ENCODE measurements at places on chromosomes 2 and 18.

GRCh38 chr18:62737241-62737873 is 22.0 kb downstream of the PHLPP1 start:
- no peak for DNase-seq

- no peak for DNase-seq
These were observed 72.8 kb downstream of the MEIS1 start for GRCh38 chr2:66507673-66508201.

DNA sequence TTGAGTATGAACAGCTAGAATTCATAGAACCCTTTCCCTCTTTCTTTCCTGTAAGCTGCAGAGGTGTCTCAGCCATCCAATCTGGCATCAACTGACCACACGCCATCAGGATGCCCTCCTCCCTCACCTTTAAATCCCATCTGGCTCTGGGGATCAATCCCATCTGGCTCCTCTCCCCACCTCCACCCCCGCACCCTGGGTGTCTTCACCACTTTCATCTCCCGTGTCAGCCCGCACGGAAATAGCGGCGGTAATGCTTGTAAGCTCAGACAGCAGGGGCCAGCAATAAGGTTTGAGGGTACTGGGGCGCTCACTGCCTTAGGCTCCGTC is 508 bp upstream of the TUBA4B start:
- no peak for DNase-seq

GRCh38 chr2:241849616-241850543 is 8.8 kb downstream of the PDCD1 start:
- DNase-seq = no peak

GRCh38 chr2:233766416-233766815 is 6.3 kb downstream of the UGT1A1 start:
- no peak for DNase-seq

- no peak for DNase-seq
These were observed 135.8 kb downstream of the TCF4 start for GRCh38 chr18:55452123-55452611.

- DNase-seq = no peak
These were observed 45.5 kb upstream of the FRZB start for GRCh38 chr2:182911813-182912517.

GRCh38 chr2:219169930-219170654 is at the start of gene SLC23A3:
Gene SLC23A3 (minus strand): TSS chr2:219170029. CDS start chr2:219169984, 45 bp downstream.
- DNase-seq = no peak

DNA sequence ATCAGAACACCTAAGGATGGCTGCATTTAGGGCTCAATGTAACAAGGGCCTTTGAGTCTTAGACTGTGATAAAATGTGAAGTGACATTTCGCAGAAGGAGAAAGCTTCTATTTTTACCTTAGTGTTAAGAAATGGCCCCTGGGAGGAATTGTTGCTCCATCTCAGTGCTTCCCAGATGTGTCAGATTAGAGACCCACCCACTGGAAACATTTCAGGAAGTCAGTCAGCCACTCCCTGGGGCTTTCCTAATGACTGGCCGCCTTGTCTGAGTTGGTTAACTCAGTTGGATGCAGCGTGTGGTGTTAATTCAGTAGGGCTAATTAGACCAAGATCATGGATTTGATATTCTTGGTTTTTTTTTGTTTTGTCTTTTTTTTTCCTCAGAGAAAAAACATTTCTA is 355.9 kb downstream of the PIK3C3 start:
- DNase-seq = no peak

DNA sequence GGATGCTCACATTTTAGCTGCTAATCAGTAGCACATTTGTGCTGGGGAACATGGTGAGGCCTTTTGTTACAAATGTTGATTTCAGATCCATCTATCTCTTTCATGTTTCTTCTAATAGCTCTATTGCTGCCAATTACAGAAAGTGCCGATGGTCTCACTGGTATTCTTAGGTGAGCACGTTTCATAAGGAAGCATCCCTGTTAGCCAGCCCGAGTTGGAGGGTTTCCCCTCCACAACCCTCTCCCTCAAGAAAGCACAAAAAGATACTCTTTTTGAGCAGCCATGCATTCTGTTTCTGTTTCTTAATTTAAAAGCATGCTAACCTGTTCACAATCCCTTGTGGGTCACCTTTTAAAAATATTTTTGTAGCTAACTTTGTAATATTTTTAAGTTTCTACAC is 30.8 kb upstream of the ST8SIA5 start:
- DNase-seq = no peak

- no peak for DNase-seq
These were observed 75.6 kb downstream of the MBP start for GRCh38 chr18:77057006-77057395.

DNA sequence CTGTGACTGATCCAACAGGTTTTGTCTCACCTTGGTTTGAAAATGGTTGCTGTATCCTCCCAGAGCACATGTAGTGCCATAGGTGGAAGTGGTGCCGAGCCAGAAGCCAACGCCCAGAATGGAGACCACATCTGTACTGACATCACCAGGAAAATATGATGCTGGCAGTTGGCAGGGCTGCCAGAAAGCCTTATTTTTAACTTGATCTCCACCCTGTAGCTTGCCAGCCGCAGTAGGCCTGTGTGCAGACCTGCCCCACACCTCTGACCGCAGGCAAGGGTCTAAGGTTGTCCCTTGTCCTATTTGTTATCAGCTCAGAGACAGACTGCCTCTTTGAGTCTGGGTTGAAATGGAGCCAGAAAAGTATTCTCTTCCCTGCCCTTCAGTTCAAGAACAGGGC is 123.5 kb upstream of the EML6 start:
- no peak for DNase-seq

GRCh38 chr2:80058562-80058961 is 246.0 kb downstream of the LRRTM1 start:
- no peak for DNase-seq

- DNase-seq = no peak
These were observed 67.5 kb downstream of the GALNT13 start for GRCh38 chr2:153939124-153939796.

- no peak for DNase-seq
These were observed 10.6 kb upstream of the NMI start for GRCh38 chr2:151299920-151300539.

- no peak for DNase-seq
These were observed 48.3 kb upstream of the ACAA2 start for GRCh38 chr18:49861659-49862058.

GRCh38 chr2:117481608-117482007 is 332.9 kb upstream of the DDX18 start:
- DNase-seq = no peak

- no peak for DNase-seq
These were observed 1.9 kb downstream of the GPR55 start for GRCh38 chr2:230922951-230923717.

- DNase-seq = no peak
These were observed 88.1 kb upstream of the KLF7 start for GRCh38 chr2:207253666-207254345.

GRCh38 chr2:48309900-48310299 is 220.1 kb upstream of the STON1 start:
- DNase-seq = no peak

GRCh38 chr2:236637686-236638569 is 68.3 kb downstream of the ACKR3 start:
- DNase-seq = no peak

DNA sequence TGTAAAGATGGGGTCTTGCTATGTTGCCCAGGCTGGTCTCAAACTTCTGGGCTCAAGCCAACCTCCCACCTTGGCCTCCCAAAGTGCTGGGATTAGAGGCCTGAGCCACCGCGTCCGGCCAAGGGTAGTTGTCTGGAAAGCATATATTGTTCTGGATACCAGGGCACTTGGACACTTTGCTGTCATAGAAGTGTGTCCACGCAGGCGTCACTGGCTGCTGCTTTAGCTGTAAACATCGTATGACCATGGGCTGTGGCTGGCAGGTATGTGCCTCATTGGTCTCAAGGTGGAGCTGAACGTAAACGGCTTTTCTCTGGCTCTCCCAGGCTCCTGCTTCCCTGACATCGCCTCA is 3.2 kb upstream of the GPR35 start:
- no peak for DNase-seq

- no peak for DNase-seq
These were observed 6.0 kb downstream of the ACVR2A start for GRCh38 chr2:147850838-147851237.

DNA sequence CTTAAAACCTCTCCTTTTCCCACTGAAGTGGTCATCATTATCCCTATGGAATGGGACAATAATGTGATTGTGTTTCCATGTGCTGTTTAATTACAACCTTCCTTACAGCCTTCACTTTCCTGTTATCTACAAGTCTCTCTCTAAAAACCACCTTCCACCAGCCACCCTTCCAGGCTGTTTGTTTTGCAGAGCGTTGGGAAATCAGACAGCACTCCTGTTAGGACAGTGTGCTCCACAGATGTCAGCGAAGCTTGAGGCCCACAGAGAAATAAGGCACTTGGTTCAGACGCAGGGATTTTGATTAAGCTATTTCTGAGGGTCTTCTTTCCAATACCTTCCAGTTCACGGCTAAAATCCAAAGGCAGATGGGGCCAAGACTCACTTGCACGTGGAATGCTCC is 32.3 kb upstream of the ASPRV1 start:
- no peak for DNase-seq
